ENCODE measurements at places on chromosomes 3 and 15.

DNA sequence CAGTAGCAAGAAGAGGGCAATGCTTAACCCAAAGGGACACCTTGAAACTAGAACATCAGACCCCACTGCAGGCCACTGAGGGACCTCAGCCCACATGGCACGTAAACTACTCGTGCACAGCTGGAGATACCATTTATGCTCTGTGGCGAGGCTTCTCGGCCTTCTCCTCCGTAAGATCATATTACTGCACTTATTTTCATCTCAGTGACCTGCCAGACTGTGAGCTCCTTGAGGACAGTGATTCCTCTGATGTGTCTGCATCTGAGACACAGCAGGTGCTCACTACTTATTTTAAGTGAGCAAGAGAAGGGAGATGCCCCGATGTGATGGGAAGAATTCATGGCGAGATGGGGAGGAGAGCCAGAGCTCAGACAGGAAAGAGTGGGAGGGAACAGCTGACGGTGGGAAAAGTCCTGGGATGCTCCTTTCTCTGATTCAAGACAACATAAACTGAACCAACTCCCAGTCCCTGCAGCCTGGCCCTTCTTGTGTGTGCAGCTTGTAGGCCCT, 137.6 kb downstream of the RPLP1 start:
- DNase-seq, result no peak

- DNase-seq, result peak; percentile 61
Measured at GRCh38 chr3:123834631-123835030, 49.5 kb downstream of the MYLK start.

GRCh38 chr3:15107075-15107947, 8.4 kb upstream of the RBSN start:
- DNase-seq, result no peak

DNA sequence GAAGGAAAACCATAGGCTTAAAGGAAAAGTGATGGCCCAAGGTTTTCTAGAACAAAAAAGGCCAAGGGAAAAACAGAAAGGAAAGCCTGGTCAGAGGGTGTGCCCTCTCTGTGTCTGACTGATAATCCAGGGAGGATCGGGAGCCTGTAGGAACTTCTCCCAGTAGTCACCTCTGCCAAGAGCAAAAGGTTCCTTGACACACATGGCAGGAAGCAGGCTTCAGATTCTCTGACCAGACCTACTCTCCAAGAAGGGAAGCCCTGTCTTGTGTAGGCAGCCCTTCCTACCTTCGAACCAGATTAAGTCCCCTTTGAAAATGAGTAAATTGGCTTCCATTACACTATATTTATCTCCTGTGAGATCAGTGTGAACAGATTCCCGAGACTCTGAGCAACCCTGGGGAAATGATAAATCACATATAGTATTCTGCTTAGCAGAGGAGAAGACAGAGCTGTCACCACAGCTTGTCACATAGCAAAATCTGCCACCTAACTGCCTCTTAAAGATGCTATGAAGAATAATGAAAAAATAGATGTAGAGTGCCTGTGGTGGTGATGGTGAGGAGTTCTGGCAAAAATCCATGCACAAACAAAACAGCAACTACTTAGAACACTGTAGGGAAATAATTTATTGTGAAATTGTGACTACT, 38.8 kb downstream of the PARP14 start:
- DNase-seq, result no peak

GRCh38 chr3:29240248-29240647, 40.6 kb upstream of the RBMS3 start:
- DNase-seq, result no peak

GRCh38 chr3:39279745-39280517, at the start of gene CX3CR1:
CX3CR1 (minus strand) TSS chr3:39280036; CDS start chr3:39266509, 13,527 bp downstream.
- DNase-seq, result peak; percentile 83

- no peak for DNase-seq
Measured at GRCh38 chr15:100772892-100773520, 106.6 kb upstream of the ALDH1A3 start.

DNA sequence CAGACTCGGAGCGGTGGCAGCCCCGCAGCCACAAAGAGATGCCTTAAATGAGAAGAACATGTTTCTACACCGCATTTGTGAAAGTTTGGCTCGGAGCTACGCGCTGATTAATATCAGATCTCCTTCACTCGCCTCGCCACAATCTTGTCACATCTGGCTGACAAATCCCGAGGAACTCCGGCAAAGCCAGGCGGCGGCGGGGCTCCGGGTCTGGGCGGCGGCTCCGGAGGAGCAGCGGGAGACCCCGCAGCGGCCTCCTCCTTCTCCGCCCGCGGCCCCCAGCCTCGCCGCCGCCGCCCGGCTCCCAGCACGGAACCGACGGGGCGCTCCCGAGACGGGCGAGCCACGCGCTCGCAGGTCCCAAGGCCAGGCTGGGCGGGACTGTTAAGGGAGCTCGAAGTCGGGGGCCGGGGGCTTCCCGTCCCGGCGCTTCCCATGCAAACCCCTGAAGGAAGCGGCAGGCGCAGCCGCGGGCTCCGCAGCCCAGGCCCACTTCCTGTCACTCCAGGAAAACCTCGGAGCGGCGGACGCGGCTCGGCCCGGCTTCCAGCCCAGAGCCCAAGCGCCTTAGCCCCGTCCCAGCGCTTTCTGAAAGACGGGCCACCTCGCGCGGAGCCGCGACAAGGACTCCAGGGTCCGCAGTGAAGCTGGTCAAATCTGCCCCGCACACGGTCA, 1.2 kb downstream of the BNC1 start:
- DNase-seq, result no peak
